HCT116 (cell line): ENCODE measurements at places on chromosomes 7 and 10.

GRCh38 chr10:132183046-132183445 is 3.7 kb upstream of the DPYSL4 start:
- DNase-seq = no peak

DNA sequence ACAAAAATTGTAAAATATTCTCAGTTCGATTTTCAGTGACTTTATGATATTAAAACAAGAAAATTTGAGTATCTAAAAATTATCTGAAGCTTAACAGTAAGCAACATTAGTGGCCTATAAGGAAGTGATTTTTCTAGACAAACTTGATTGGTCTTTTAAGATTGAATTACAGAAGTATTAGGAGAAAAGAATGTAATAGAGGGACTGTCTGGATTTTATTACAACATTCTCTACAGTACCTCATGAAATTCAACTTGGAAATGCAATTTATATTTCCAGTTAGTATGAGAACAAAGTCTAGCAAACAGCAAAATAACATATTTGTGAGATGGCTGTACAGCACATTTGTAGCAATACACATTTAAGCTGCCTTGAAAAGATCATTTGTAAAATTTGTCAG is 18.8 kb downstream of the REEP3 start:
- DNase-seq = no peak

DNA sequence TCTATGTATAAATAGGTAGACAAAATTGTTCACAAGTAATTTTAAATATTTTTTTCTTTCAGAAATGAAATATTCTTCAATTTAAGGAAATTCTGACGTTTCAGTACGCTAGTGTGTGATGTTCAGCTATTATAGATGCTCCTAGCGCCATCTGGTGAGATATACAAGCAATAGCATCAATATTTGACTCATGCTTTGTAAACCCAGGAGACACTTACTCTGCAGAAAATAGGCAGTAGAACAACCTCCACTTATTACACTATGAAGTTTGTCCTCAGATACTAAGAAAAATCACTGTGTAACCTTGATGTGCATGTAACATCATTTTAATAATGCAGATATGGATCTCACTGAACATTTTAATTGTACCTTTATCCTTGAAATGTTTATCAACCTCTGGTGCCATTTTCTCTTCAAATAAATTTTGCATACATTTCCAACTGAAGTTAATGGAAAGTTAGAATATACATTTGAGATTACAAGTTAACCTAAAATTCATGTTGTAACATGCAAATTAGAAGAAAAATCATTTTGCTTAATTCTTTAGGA is 151.5 kb upstream of the FAM3C start:
- peak; percentile 63 for DNase-seq

- no peak for DNase-seq
Measured at GRCh38 chr7:100088621-100089457, at the start of gene COPS6. COPS6 (plus strand) TSS chr7:100088969; CDS start chr7:100088991, 22 bp downstream.

DNA sequence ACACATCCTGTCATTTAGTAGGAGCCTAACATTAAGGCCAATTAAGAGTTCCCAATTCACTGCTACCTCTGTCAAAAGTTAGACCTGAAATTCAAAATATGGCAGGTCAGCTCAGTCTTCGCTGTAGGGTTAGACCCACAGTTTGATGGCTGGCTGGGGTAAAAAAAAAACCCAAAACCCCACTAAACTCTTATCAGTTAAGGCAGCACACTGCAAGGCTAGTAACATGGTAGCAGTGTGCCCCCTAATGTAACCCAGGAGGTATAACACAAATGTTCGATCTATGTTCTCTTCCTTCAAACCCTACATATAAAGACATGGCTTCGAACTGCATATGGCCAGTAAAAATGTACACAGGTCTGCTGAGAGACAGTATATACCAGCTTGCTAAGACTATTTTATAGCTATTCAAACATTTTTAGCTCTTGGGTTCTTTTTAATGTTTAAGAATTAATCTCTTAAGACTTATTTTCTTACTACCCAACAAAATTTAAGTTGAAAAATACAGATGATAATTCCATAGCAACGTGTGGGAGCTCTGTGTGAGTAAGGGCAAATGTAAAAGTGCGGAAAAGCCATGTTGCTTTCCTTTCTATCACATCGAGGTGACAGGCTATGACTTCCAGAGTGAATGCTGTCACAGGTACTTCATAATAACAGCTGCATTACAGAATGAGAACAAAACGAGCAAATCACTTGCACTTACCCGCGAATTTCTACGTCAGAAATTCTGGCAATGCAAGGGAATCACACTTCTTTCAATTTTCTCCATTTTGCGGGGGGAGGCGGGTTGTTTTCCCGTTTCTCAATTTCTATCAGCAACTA is 168.4 kb upstream of the IMMP2L start:
- DNase-seq = peak; percentile 39
